ENCODE measurements at places on chromosomes 2 and 18.

DNA sequence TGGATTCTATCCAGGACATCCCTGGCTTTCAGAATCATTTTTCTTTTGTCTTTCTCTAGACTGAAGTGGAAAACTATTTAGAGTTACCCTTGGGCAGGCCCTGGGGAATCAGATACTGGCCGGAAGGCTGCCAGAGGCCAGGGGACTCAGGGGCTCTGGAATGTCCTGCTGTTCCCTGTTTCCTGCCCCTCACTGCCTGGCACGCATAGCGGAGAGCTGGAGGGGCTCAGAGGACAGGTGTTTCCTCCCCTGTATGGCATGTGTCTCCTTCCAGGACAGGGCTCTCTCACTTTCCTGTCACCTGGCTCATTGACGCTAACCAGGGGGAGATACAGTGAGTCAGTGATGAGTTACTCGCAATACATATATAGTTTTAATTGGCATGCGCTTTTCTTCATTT lies 38.8 kb downstream of the DYSF start:
- DNase-seq, result no peak

- DNase-seq, result no peak
These were observed 29.3 kb downstream of the ANKMY1 start for GRCh38 chr2:240528406-240529040.

DNA sequence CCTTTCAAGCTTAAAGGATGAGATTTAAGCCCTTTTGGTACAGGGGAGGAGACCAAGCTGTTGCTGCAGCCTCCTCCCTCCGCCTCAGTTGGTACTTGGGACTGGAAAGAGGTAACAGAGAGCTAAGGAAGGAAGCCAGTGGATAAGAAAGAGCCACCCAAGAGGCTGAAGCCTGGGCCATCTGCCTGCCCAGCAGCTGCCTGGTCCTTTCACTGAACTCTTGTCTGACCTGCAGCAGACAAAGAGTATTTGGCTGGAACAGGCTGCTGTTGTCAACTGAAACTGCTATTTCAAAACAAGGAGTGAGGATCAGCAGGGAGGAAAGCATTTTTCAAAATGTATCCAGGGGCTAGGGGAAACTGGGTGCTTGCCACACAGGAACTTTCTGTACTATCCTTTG lies 30.3 kb downstream of the TNS1 start:
- no peak for DNase-seq

GRCh38 chr18:57904535-57904934 lies 101.4 kb upstream of the ATP8B1 start:
- DNase-seq, result no peak

- DNase-seq, result no peak
These were observed 11.0 kb upstream of the RALB start for GRCh38 chr2:120241684-120242083.

DNA sequence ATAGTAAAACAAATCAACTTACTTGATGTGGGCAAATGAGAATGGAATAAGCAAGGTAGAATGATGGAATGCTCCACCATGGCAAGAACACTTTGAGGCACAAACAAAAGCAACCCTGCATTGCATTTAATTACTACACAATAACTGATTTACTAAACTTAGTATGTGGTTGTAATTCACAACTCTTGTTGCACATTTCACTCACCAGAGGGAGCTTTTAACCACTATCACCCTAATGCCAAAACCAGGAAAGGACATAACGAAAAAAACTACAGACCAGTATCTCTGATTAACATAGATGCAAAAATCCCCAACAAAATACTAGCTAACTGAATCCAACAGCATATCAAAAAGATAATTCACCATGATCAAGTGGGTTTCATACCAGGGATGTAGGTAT lies 659.8 kb downstream of the CPS1 start:
- DNase-seq, result no peak

DNA sequence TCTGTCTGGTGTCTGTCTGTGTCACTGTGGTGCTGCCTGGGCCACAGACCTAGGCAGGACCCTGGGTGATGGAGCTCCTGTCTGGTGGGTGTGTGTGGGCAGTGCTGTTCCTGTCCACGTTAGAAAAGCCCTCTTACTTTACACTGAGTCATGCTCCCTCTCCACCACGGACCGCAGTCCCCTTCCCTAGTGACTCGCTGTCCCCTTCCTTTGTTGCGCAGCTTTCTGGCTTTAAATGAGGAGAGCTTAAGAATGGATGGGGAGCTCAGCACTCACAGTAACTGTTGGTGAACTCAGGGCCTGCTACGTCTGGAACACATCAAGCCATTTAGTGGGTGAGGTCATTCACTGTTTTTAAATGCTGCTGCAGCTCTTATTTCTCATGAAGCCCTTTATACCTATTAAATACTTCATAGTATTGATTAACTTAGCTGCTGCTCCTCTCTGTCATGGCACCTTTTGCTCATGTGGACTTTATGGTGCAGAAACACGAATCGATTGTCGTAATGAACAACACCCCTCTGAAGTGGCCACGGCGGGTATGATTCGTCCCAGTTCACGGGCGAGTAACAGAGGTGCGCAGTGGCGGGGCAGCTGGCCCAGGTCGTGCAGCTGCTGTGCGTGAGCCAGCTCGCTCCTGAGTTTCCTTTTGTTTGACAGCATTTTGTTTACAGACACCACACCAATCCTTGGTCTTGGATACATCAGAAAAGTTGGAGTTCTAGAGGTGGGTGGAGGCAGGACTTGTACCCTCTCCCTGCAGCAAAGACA lies 100.4 kb downstream of the LDLRAD4 start:
- DNase-seq, result no peak

GRCh38 chr18:23897291-23897690 lies 117.3 kb upstream of the TTC39C start:
- no peak for DNase-seq

Data from 8988T (cell line).